ENCODE measurements at places on chromosomes 1 and 21.

DNA sequence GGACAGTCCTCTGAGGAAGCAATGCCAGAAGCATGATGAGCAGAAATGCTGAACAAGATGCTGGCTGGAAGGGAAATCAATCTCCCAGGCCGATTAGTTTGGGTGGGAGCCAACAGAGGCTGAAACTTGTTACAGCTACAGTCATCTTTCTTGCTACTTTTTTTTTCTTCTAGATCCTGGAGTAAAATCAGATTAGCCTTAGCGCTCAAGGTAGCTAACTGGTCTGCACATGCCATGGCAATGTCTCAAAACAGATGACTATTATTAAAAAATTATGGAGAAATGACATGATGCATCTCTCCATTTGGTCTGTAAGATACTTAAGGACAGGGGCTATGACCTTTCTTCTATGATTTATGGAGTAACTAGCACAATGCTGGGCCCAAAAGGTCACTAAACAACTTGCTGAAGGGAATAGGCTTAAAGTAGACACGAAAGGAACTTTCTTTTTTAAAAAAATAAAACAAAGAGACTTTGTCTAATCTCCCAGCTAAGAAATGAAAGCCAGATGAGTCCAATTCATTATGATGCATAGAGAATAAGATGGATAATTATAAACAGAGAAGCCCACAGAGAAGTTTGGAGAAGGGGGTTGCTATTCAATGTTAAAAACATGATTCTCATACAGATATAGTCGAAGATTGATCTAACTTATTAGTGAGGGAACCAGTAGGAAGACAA, 42.5 kb downstream of the UTP25 start:
- DNase-seq = no peak

GRCh38 chr1:218967836-218968235, 205.8 kb upstream of the LYPLAL1 start:
- no peak for DNase-seq

GRCh38 chr1:92038695-92039346, 9.0 kb downstream of the EPHX4 start:
- no peak for DNase-seq

GRCh38 chr21:46661211-46661625, 25.7 kb downstream of the PRMT2 start:
- DNase-seq = no peak

GRCh38 chr1:16915627-16915973, 6.1 kb upstream of the CROCC start:
- no peak for DNase-seq

DNA sequence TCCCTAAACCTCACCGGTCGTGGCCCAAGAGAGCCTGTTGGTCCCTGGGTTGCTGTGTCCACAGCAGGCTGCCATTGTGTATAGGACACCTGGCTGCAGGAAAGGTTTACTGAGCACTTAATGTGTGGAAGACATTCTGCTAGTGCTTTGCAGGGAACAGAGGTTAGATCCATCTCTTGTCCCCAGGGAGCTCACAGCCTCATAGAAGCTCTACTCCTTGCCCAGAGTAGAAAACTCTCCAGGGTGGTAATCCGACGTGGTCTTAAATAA, 16.9 kb upstream of the ALPL start:
- no peak for DNase-seq

DNA sequence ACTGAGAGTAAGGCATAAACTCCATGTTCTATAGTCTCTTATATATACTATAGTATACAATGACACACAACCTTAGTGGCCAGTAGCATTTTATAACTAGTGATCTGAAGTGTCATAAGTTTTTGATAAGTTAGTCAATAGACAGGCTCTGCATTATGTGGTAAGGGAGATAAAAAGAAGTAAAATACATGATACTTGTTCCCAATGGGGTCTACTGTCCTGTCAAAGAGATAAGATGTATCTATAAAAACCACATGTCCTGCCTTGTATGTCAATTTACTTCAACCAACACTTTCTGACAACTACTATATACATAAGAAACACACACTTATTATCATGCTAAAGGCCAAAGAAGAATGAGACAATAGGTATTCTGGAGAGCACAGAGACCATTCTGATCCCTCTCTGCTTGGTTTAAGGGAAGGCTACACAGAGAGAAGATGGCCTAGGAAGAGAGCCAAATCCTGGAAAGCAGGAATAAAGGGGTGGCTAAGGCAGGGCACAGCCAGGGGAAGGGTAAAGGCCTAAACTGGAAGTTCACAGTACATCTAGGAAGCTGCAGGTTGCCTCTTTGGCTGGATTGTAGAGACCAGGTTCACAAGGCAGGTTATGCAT, 91.4 kb downstream of the LYST start:
- DNase-seq = no peak
